ENCODE measurements at places on chromosomes 4 and X. TPM values are rescaled to one million over a fixed set of nuclear protein-coding genes. Genes with fewer than 3 reads are reported as not detected.

GRCh38 chrX:35625714-35626113, 172.4 kb upstream of the MAGEB16 start:
- no peak for DNase-seq

- DNase-seq: no peak
These were observed 31.7 kb downstream of the USP9X start for GRCh38 chrX:41116948-41117347.

- DNase-seq: no peak
These were observed 93.6 kb downstream of the IRF2 start for GRCh38 chr4:184380707-184381106.

GRCh38 chr4:17400686-17401085, 111.2 kb downstream of the QDPR start:
- no peak for DNase-seq

- no peak for DNase-seq
These were observed 60.6 kb downstream of the SMARCA1 start for GRCh38 chrX:129462707-129463106.

DNA sequence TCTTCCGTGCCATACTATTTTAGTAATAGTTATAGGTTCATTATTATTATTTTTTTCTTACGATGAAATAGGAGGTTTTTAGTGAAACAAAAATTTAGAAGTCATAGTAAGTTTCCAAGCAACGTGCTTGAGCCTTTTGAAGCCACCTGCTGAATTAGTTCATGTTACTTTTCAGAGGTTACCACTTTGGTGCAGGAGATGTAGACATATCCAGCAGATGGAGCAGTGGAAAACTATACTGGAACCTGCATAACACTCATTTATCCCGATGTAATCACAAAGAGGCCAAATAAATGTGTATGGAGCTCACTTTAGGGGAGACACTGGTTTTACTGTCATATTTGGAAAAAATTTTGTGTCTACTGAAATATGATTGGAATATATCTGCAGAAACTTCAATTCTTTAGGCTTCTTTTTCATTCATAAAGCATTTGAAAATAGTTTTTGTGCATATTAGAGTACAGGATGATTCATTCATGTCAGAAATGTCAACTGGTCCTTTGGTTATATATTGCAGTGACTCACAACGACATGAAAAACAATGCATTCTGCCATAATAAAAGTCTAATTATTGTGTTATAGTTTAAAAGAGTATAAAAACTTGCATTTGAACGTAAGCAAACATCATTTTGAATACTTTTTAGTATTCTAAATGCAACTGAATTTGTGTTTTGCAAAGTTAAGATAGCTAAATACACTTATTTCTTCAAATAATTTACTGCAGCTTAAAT, 2182.9 kb upstream of the TENM3 start:
- DNase-seq: no peak

- DNase-seq: no peak
These were observed 292.9 kb downstream of the ADGRL3 start for GRCh38 chr4:61493041-61493440.

DNA sequence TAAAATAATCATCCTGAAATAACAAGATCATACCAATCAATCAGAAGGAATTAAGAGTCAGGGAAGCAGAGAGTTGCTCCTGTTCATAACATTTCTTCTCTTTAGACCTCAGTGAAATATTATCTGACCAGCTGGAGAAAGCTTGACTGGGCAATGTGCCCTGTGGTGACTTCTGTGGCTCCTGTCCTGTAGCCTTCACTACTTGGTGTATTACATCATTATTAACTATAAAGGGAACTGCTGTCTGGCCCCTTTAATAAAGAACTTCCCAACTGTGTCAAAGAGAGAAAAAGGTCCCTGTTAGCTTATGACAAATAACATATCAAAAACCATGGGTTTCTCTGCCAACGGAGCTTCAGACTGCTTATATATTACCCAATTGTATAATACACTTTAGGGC, 18.0 kb downstream of the OPHN1 start:
- DNase-seq: no peak

- DNase-seq: no peak
These were observed 14.2 kb downstream of the LRP2BP start for GRCh38 chr4:185381288-185382196.

DNA sequence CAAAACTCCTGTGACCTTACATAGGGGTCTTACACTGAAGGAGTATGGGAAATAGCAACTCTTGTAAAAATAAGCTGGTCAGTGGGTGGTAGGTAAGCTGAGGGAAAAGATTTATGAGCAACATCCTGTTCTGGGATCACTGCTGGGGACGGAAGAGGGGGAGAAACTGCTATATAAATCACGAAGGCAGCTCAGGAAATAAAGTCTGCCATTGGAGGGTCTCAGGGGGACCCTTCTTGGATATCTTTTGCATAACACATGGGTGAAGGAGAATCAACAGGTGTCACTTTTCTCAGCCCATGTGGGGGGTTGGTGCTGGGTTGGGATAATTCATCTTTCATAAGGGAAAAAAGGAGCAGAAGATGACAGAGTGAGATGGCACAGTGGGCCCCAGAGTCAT, 33.7 kb downstream of the AFF1 start:
- no peak for DNase-seq

DNA sequence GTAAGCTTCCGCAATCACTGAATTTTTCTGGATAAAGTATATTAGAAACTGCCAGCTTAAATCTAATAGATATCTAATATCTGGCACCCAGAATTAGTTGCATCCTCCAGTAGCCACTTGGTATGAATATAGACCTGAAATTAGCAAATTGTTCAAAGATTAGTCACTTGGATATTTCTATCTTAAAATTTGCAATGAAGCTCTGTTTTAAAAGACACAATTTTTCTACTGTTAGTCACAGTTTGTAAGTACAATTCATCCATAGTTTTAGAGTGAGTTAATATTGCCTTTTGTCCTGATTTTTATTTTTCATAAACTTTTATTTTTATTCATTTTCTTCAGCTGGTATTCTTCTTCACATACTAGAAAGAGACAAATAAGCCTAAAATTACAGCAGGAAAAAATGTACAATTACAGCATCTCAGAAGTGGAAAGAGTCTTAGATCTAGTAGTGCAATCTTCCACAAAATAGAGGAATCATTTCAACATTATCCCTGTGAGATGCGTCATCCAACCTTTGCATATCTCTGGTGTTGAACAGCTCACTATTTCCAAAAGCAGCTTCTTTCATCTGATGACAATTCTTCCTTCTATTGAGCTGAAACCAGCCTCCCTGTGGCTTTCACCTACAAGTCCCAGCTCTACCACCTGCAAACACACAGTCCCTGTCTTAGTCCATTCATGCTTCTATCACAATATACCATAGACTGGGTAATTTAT, 190.0 kb upstream of the AR start:
- DNase-seq: no peak

DNA sequence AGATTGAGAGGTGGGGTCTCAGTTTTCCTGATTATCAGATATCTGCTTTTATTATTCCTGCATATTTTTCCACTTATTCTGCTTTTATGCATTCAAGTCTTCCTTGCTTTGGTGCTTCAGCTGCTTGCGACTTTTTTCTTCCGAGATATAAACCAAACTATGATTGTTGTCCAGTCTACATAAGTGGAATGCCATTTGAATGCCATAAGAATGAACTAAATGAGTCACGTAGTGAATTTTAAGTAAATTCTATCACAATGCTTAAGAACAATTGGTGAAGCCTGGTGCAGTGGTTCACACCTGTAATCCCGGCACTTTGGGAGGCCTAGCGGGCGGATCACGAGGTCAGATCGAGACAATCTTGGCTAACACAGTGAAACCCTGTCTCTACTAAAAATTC, 189.1 kb downstream of the PCDH18 start:
- DNase-seq: no peak

GRCh38 chr4:145107126-145107525, 9.0 kb downstream of the ABCE1 start:
- DNase-seq: no peak

DNA sequence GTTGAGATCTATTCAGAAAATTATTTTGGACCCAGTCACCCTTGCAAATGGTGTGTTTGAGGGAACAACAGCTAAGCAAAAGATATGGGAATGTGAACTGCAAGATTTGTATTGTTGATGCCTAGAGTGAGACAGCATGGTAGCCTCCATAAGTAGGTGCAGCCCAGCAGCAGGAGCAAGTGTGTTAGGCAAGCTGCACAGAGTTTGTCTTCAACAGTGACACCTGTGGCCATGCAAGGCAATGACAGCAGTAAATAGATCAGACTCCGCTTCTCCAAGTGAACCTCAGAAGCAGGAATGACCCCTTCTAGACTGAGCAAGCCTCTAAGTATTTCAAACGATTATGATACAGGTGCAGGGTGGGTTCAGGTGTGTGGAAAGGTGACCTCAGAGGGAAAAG, 133.4 kb upstream of the MSX1 start:
- DNase-seq: no peak

DNA sequence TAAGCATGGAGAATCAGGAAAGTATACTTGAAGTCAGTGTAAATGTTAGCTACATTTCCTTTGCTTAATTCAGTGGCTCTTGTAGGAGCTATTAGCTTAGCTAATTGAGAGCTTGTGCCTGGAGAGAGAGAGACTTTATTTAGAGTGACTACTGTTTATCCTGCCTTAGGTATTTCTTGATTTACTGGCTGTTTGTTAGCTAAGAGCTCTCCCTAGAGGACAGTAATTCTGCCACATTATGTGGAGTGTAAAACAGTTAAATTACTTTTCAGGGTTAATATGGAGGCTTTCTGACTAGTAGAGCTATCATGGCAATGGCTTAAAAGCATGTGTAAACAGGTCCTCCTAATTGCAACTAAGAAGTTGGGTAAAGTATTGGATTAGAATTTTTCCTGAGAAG, 306.5 kb upstream of the TECRL start:
- no peak for DNase-seq

- no peak for DNase-seq
These were observed 595.2 kb downstream of the MID1IP1 start for GRCh38 chrX:39396358-39396995.

DNA sequence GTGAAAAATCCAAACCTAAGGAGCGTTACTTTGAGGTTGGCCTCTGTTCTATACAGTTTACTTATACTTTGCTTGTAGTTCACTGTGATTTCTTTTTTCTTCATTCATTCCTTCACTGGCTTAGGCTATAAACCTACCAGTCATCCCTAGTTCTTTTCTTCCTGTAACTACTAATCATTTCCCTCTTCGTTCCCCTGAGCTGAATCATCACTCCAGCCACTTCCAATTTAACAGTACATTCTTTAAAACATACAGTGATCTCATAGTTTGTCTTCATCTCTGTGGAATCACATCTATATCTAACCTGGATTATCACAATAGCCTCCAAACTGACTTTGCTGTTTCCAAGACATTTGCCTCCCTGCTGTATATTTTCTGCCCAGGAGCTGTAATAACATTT, 25.2 kb upstream of the NPFFR2 start:
- DNase-seq: no peak

DNA sequence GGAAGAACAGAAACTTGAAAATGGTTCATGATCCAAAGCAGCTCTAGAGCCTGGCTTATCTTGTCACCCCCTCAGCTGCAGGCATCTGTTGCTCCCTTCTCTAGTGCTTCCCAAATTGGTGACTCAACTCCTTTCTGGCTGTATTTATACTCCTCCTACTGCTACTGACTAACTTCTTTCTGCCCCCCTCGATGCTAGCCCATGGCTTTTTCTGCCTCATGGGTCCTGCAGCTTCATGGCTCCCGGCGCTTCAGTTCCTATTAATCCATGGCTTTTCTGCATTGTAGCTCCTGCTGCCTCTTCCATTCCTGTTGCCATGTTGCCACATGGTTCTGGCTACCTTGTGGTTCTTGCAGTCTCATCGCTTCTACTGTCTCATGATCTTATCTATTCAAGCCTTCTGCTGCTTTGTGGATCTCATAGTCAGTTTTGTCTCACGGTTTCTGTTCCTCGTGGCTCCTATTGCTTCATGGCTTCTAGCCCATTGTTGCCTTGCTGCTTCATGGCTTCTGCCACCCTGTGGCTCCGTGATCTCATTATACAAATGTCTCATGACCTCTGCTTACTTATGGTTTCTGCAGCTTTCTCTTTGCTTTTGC, 48.1 kb downstream of the SMC1A start:
- DNase-seq: no peak

DNA sequence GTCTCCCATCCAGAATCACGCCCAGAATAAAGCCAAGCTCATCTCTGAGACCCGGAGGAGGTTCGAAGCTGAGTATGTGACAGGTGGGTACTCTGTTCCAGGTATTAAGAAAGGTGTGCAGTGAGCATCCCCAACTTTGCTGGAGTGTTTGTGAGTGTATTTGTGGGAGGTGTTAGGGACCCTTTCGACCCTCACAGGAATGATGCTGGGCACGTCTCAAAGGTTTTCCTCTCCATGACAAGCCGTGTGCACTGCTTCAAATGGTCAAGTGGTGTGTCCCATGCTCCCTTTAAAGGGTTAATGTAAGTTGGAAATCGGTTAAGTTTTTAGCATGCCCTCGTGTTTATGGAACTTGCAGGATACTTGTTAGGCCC, 442 bp downstream of the MOSPD2 start:
- DNase-seq: no peak

DNA sequence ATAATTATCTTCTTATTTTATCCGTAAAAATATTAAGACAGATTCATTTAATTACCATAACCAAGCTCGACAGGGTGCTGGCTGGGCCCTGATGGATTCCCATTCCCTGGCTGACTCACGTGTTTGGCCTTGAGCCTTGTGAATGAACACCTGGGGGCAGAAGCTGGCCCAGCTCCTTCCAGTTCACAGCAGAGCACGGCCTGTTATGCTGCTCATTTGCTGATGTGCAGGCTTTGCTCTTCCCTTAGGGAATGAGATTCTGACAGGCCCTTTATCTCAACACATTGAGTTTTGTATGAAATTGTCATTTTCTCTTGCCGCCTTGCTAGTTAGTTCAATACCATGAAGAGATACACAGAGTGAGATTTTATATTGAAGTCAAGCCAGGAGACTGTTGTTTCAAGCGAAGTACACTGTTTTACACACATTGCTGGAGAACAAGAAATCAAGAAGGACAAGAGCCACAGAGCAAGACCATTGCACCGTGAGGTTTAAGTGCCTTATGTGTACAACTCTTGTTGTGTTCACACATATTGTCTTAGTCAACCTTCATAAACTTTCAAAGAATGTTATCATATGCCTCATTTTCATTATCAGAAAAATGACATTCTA, 1583.3 kb downstream of the STIM2 start:
- no peak for DNase-seq

DNA sequence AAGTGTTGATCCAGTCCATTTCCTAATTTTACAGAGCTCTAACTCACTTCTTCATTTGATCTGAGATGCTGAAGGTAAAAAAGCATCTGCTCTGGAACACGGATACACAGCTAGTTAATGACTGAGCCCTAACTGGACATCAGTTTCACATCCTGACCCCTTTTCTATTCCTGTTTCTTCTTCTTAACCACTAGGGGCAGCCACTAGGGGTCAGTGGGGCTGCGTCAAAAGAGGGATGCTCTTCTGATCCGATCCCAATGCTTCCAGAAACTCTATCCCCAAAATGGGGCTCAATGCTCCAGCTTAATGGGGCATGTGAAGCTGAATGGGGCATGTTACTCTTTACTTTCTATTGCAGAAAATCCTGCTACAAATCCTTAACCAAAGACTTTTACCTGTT, 33.4 kb upstream of the PHKA2 start:
- no peak for DNase-seq

GRCh38 chrX:114619874-114620273, 36.0 kb downstream of the HTR2C start:
- DNase-seq: no peak

The MAN2B2 gene
- 33.1 TPM for total RNA-seq

The TRAM1L1 gene
- 0.64 TPM for total RNA-seq

The TMEM150C gene
- 9.2 TPM for total RNA-seq

The SMIM10 gene
- total RNA-seq: 4.5 TPM

The CLDN2 gene
- total RNA-seq: 1.5 TPM

The GATA1 gene
- total RNA-seq: not detected

The POU3F4 gene
- total RNA-seq: not detected

The PROM1 gene
- total RNA-seq: 0.35 TPM

The FAAH2 gene
- 0.29 TPM for total RNA-seq

The ARHGEF38 gene
- not detected for total RNA-seq

The DCX gene
- not detected for total RNA-seq
